ENCODE measurements at places on chromosomes 13 and 19.
A peak's percentile ranks its signal among the peaks of the same experiment; 100 is the strongest.

DNA sequence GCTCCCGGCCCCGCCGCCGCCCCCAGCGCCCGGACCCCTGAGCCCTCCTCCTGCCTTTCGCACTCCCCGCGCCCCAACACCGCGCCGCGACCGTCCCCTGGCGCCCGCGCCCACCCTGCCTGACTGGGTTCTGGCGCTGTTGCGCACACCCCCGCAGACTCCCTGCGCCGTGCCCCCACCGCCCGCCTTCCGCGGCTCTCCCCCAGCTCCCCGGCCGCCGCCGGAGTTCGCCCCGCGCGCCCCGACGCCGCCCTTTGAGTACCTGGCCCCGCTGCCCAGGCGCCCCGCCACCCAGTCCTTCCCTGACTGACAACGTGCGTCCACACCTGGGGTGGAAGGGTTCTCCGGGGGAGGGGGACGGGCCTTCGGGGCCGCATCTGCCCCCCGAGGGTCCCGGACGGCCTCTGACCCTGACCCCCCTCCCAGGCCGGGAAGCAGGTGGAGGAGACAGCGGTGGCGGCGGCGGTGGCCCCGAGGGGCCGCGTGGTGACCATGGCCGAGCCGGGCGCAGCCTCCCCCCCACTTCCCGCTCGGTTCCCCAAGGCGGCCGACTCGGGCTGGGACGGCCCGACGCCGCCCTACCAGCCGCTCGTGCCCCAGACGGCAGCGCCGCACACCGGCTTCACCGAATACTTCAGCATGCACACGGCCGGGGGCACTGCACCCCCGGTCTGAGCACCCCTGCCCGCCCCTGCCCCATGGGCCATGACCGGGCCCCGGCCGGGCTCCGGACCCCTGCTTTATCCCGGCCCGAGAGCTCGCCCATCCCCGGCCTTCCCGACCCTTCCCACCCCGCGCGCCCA is 1.4 kb upstream of the MEGF8 start:
- peak; percentile 25 for DNase-seq

DNA sequence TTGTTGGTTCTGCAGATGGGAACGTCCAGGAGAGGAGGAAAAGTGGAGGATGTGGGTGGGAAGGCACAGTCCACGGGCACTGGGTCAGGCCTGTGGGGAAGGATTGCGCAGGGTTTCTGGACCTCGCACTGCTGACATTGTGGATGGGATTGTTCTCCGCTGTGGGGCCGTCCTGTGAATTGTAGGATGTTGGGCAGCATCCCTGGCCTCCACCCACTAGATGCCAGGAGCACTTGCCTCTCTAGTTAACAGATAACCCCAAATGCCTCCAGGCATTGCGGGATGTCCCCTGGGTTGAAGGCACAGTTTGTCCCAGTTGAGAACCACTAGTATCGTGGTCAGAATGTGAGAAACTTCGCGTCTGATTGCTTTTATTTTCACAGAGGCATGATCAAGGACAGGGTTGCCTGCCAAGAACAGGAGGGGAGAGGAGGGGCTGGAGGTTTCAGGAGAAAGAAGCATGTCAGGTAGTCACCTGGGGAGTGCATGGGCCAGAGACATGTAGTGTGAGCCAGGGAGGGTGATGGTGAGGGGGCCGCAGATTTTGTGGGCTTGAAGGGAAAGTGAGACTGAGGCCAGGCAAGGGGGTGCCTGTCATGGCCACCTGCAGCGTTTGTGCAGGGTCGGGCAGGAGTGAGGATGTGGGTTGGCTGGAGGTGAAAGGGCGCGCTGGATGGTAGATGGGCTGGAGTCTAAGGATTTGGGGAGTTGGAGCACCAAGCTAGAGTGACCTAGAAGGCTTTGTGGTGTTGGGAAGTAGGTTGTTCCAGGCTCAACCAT is 3.2 kb downstream of the ZNF628 start:
- DNase-seq, result no peak

DNA sequence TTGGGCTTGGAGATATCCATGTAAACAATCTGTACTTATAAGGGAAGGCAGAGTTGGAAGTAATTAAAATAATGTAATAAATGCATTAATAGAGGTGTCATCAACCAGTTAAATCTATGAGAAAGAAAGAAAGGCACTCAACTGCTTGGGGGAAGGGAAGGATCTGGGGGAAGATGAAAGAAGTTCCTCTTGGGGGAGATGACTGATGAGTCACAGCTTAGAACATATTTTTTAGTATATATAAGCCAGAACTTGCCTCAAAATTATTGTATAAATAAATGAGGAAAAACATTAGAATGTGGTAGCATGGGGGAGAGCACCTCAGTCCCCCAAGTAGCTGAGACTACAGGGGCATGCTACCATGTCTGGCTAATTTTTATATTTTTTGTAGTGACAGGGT is 205.8 kb downstream of the GGACT start:
- DNase-seq, result peak; percentile 47

GRCh38 chr19:35306473-35307246 is 14.7 kb downstream of the MAG start:
- DNase-seq, result no peak

GRCh38 chr13:93173654-93174053 is 53.0 kb upstream of the GPC6 start:
- no peak for DNase-seq

GRCh38 chr13:112605531-112605990 is 17.6 kb upstream of the TUBGCP3 start:
- no peak for DNase-seq

DNA sequence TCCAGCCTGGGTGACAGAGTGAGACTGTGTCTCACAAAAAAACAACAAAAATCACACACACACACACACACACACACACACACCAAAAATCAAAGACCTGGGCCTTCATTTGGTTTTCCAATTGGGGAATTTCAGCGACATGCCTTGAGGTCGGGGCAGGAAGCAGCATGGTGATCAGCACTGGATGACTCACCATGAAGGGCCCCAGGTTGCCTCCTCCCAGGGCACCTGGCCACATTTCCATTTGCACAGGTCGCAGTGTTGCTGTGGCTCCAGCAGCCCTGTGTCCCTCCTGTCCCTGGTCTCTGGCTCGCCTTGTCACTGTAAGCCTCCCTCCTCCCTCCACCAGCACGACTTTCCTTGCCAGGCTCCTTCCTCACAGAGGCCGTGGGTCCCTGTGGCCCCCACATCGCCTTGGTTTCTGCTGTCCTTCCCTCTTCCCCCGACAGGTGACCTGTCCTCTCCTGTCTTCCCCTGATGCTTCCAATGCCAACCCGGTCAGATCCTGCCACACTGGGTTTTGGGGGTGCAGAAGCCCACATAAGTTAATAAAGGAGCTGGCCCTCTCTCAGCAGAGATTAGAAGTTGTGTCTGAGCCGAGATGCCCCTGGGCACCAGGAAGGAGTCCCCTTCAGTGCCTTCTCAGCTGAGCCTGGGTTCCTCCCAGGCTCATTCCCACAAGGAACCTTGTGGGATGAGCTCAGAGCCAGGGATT is 66.7 kb downstream of the GPR12 start:
- no peak for DNase-seq

GRCh38 chr13:51831519-51831918 is 13.5 kb downstream of the TMEM272 start:
- no peak for DNase-seq

GRCh38 chr13:59710996-59711701 is 452.6 kb downstream of the DIAPH3 start:
- DNase-seq, result no peak

DNA sequence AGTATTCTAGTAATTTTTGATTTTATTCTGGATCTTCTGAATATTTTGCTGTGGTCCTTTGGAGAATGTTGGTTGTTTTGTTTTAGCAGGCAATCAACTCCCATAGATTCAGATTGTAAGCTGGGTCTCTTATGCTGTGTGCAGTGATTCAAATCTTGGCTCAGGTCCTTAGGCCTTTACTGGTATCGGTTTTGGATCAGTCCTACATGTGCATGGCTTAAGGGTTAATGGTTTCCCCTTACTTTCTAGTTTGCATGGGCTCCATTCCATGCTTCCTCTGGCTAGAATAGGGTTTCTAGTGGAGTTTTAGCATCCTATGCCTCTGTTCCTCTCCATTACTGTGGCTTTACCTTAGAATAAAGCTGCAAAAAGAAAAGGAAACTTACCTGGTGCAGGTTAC is 16.1 kb downstream of the NDFIP2 start:
- no peak for DNase-seq

GRCh38 chr19:42252365-42253244 is 2.3 kb downstream of the ERF start:
- peak; percentile 36 for DNase-seq

DNA sequence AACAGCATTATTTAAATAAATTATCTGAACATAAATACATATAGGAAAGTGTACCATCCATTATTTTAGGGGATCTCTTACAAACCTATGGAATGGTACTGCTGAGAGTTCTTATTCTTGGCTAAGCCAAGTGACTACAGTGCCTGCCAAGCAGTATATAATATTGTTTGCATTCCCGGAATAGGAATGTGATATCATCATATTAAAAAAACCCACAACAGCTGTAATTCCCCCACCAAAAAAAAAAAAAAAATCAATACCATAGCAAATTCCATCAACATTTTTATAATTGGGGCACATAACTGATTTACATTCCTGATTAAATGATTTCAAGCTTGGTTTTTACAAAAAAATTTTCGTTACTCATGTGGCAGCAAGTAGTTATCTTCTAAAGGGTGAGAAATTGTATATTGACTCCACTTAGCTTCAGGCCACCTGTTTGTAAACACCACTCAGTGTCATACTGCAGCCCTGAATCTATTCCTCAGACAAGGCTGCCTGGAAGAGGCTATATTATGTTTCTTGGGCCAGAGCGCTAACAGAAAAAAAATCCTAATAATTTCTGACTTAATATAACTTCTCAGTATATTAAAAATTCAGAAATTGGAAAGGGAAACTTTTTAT is 278.1 kb downstream of the DNAJC15 start:
- no peak for DNase-seq

GRCh38 chr13:41496420-41497234 is 39.3 kb downstream of the RGCC start:
- no peak for DNase-seq

DNA sequence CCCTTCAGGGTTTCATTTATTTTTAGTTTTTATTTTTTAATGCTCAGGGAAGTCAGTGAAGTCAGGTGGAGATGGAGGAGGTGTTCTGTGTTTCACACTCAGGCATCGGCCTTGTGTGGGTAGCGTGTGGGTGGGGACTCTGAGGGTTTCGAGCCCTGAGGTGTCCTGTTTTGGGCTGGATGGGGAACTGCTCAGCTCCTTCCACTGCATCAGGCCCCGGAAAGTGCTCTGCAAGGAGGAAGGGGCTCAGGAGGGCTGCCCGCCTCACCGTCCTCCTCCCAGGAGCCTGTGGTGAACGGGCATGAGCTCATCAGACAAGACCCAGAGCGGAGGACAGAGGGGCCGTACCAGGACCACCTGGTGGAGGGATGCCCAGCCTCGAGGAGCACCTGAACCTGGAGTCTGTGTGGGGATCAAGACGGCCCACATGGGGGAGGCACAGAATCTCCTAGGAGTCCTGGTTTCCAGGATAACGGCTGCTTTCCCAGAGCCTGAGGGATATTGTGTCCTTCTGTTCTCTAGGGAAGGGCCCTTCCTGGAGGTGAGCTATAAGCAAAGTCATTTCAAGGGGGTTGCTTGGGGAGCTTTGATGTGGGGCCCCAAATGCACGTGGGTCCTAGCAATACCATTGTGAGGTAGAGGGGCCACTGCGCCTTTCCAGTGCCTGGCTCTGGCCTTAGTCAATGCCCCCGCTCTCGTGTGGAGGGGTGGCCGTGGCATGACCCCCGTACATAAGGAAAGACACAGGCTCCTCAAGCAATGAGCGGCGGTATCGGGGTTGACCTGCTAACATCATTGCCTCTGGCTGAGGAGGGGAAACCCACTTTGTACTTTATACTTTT is 13.5 kb upstream of the GAS6 start:
- no peak for DNase-seq

GRCh38 chr13:30022796-30023195 is 172.4 kb upstream of the UBL3 start:
- no peak for DNase-seq

GRCh38 chr19:47540748-47541147 is 25.9 kb upstream of the NAPA start:
- DNase-seq, result no peak

GRCh38 chr13:28532388-28533124 is 37.6 kb upstream of the FLT1 start:
- DNase-seq, result no peak

GRCh38 chr13:94233401-94233800 is 246.1 kb downstream of the DCT start:
- DNase-seq, result peak; percentile 33

DNA sequence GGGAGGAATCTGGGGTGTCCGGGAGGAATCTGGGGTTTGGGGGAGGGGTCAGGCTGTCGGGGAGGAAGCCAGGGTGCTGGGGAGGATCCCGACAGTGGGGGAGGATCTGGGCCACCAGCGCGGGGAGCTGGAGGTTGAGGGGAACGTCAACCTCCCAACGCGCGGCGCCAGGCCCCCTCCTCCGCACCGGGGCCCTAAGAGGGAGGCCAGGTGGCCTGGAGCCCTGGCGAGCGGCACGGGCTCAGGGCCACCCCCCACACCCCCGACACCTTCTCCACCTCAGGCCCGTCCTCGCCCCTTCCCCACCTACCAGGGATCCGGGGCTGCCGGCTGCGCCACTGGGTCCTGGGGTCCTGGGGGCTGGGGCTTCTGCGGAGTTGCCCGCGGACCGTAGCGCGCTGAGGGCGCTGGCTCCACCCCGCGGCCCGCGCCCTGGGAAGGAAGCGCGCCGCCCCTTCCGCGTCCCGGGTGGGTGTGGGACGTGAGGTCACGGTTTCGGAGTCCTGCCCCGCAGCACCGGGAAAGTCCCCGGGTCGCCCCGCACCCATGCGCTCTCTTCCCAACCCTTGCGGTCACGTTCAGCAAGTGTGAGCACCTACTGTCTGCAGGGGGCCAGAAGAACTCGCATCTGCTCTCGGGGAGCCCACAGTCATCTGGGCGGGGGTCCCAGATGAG is at the start of gene TICAM1:
Gene TICAM1 (minus strand): TSS at position 409 of the 675 bp plus-strand sequence. CDS start 13,335 bp downstream, outside the sequence.
- DNase-seq, result peak; percentile 97

DNA sequence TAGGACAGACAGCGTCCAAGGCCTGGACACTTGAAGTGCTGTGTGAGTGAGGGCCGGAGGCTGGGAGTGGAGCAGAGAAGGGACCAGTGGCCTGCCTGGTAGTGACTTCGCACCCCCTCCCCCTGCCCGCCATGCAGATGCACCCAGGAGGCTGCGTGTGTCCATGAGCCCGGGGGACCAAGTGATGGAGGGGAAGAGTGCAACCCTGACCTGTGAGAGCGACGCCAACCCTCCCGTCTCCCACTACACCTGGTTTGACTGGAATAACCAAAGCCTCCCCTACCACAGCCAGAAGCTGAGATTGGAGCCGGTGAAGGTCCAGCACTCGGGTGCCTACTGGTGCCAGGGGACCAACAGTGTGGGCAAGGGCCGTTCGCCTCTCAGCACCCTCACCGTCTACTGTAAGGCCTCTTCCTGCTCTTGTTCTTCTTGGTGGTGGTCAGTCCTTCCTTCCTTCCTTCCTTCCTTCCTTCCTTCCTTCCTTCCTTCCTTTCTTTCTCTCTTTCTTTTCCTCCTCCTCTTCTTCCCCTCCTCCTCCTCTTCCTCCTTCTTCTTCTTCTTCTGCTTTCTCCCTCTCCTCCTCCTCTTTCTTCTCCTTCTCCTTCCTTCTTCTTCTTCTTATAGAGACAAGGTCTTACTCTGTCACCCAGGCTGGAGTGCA is 6.0 kb upstream of the FFAR1 start:
- DNase-seq, result no peak
